ENCODE measurements at places on chromosomes 3 and 15.

- no peak for DNase-seq
Measured at GRCh38 chr15:97502038-97502437, 458.5 kb upstream of the ARRDC4 start.

DNA sequence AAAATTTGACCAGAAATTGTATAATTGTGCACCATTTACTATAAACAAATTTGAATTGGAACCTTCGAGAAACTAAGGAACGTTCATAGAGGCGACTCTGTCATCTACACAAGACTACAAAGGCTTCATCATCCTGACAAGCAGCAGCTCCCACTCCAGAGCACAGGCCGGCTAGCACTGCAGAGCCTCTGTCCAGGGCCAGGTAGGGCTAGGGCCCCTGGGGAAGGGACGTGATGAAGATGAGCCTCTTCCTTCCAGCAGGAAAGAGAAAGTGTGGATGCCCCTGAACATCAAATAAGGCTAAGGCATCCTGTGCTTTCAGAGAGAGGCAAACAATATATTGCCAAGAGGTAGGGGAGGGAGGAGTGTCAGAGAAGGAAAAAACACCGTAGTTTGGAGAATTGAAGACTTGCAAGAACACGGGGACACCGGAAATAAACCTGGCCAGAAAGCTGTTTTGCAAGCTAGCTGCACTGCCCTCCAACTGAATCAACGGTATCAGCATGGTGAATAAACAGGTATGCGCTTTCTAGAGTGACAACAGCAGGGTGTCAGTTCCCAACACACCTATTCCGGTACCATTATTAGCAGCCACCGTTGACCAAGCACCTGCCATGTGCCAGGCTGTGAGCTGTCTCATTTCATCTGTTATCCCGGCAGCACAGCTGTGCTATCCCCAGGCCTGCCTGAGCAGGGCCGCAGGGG lies 12.4 kb downstream of the XXYLT1 start:
- peak; percentile 25 for DNase-seq

- no peak for DNase-seq
Measured at GRCh38 chr15:34598799-34599585, 15.5 kb upstream of the GOLGA8B start.

GRCh38 chr3:46213201-46213600 lies 5.1 kb upstream of the CCR1 start:
- no peak for DNase-seq

- no peak for DNase-seq
Measured at GRCh38 chr3:159532577-159532976, 456.1 kb upstream of the IL12A start.

DNA sequence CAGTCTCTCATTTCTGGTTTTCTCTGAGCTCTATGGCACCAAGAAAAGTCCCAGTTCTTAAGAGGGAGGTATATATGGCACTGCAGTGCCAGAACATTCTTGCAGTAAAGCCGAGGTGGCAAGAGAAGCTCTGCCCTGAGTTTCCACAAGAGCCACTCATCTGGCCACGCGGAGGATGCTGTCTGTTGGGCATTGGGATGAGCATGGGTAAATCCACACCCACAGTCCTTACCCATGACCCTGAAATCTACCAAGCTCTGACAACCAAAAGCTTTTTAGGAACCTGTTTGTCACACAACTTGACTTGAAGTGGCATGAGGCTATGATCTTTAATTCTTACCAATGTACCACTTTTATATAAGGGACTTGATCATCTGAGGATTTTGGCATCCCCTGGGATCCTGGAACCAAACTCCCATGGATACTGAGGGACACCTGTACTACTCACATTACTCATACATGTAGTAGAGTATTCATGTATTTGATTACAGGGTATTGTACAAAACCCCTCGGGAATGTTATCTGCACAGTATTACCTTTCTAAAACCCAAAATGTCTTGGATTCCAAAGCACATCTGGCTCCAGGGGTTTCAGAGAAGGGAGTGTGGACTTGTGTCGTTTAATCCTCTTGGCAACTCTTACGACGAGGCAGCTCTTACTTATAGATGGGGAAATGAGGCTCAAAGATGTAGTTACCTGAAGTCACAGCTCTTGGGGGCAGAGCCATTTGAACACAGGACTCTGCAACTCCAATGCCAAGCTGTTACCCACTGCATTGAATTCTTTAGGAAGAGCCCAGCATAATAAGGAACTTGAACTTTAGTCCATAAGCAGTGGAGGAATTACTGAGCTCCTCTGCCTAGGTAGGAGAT lies 8.8 kb downstream of the RPL32 start:
- DNase-seq = no peak

GRCh38 chr3:80213086-80213485 lies 445.3 kb upstream of the ROBO1 start:
- no peak for DNase-seq

DNA sequence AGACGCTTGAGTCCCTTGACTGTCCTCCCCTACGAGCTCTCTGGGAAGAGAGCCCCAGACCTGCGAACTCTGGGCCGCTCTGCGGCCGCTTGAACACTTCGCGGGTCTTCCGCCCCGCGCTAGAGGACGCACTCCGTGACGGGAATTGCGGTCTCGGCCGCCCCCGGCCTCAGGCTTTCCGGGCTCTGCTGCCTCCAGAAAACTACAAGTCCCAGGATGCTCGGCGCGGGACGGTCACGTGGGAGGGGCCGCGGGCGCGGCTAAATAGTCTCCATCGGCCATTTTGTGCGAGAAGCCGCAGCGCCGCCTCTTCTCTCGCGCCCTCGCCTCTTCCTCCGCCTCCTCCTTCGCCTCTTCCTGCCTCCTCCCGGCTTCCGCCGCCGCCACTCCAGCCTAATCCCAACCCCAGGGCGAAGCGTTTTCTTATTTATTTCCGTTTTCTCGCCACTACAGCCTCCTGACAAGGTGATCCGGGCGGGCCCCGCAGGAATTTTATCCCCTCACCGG lies at the start of gene EIF1B:
Gene EIF1B (plus strand): TSS at position 290 of the 507 bp plus-strand sequence. CDS start 235 bp downstream, outside the sequence.
- DNase-seq = peak; percentile 84
